ENCODE measurements at places on chromosomes 12 and 14.

DNA sequence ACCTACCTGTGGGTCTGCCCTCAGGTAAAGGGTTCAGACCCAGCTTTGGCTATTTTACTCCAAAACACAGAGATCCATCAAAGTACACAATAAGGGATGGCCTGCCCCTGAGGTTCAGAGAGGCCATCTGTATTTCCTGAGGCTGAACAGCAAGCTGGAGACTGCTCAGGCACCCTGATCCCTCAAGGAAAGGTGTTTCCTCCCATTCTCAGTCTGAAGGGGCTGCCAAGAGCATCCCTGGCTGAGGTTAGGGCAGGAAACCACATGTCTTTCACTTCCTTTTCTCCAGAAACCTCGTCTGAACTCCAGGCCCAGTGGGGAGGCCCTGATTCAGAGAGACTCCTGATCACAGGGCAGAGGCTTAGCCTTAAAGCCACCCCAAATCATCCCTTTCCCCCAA lies 1.5 kb downstream of the RILPL1 start:
- no peak overlapping the region for H3K27ac ChIP-seq
- no peak overlapping the region for H3K4me3 ChIP-seq
- peaks cover 47% of the 10 kb centered on the region for H3K36me3 ChIP-seq
- H3K4me1 ChIP-seq, result no peaks in the 10 kb centered on the region

GRCh38 chr14:83096092-83096491 lies 1562.4 kb upstream of the SEL1L start:
- H3K27me3 ChIP-seq, result no peaks in the 10 kb centered on the region
- no peaks in the 10 kb centered on the region for H3K4me1 ChIP-seq
- no peak overlapping the region for H3K4me3 ChIP-seq
- H3K27ac ChIP-seq, result no peak overlapping the region
- no peaks in the 10 kb centered on the region for H3K36me3 ChIP-seq
- no peak for DNase-seq

GRCh38 chr14:90649557-90650135 lies 166.6 kb downstream of the TTC7B start:
- H3K27me3 ChIP-seq, result no peaks in the 10 kb centered on the region
- H3K36me3 ChIP-seq, result peaks cover 34% of the 10 kb centered on the region
- no peak overlapping the region for H3K4me3 ChIP-seq
- H3K4me1 ChIP-seq, result peaks cover 21% of the 10 kb centered on the region
- DNase-seq, result no peak

- no peaks in the 10 kb centered on the region for H3K36me3 ChIP-seq
- DNase-seq, result no peak
- H3K4me3 ChIP-seq, result no peak overlapping the region
These were observed 84.9 kb downstream of the DUSP6 start for GRCh38 chr12:89267404-89267803.

GRCh38 chr14:92591346-92591745 lies 77.8 kb downstream of the RIN3 start:
- H3K27ac ChIP-seq, result no peak overlapping the region
- no peaks in the 10 kb centered on the region for H3K27me3 ChIP-seq
- no peak overlapping the region for H3K4me3 ChIP-seq
- no peaks in the 10 kb centered on the region for H3K36me3 ChIP-seq

- H3K4me3 ChIP-seq, result no peak overlapping the region
- no peak overlapping the region for H3K27ac ChIP-seq
- no peaks in the 10 kb centered on the region for H3K27me3 ChIP-seq
- no peaks in the 10 kb centered on the region for H3K4me1 ChIP-seq
These were observed 13.1 kb downstream of the LDHB start for GRCh38 chr12:21644516-21644915.

GRCh38 chr12:81797100-81797499 lies 38.0 kb upstream of the PPFIA2 start:
- H3K27me3 ChIP-seq, result no peaks in the 10 kb centered on the region
- DNase-seq, result no peak
- H3K4me1 ChIP-seq, result peaks cover 4% of the 10 kb centered on the region
- H3K27ac ChIP-seq, result no peak overlapping the region
- H3K36me3 ChIP-seq, result no peaks in the 10 kb centered on the region

DNA sequence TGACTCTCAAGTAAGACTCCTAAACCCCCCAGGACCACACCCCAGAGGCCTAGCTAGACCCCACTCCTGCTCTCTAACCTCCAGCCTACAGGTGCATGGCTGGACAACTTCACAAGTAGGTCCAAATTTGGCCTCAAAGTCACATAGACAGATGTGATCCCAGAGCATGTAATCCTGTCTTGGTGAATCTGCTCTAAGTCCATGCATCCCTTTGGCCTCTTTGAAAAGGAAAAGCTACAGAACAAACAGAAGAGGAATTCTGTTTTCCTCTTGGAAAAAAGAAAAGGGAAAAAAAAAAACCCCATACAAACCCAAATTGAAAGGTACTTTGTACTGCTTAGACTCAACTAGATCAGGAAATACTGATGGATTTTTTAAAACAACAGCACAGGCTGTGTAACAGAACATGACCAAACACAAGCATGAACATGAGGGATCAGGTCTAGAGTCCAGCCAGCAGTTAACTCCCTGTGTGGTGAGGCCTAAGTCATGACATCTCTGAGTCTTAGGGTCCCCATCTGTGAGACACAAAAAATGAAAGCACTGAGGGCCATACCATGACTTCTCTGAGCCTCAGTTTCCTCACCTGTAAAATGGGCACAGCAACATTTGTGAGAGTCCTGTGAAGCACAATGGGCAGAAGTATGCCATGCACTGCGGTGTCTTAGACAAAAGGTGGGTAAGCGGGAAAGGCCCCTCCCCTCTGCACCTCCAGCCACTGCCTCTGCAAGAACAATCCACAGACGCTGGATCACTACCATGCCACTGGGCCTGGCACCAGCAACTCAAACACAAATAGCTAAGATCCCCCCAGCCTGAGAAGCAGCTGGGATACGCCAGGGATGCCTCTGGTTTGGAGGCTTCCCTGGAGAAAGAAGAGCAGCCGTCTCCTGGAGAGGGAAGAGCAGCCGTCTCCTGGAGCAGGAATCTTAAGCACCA lies 9.9 kb downstream of the PITPNM2 start:
- H3K4me3 ChIP-seq, result no peak overlapping the region
- H3K27ac ChIP-seq, result no peak overlapping the region
- H3K4me1 ChIP-seq, result peaks cover 28% of the 10 kb centered on the region
- H3K36me3 ChIP-seq, result no peaks in the 10 kb centered on the region
- DNase-seq, result no peak
- no peaks in the 10 kb centered on the region for H3K27me3 ChIP-seq

DNA sequence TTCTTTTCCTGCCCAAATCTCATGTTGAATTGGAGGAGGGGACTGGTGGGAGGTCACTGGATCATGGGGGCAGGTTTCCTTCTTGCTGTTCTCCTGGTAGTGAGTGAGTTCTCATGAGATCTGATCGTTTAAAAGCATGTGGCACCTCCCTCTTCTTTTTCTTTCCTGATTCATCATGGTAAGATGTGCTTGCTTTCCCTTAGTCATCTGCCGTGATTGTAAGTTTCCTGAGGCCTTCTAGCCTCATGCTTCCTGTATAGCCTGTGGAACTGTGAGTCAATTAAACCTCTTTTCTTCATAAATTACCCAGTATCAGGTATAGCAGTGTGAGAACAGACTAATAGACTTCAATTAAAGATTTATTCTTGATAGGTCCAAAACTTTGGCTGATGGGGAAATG lies 83.5 kb downstream of the CAND1 start:
- no peak overlapping the region for H3K27ac ChIP-seq
- DNase-seq, result no peak
- H3K4me3 ChIP-seq, result no peak overlapping the region
- no peaks in the 10 kb centered on the region for H3K36me3 ChIP-seq
- no peaks in the 10 kb centered on the region for H3K27me3 ChIP-seq
- H3K4me1 ChIP-seq, result no peaks in the 10 kb centered on the region

Measured in neuronal stem cell (in vitro differentiated cells).